AG09319 (cell line): ENCODE measurements at places on chromosomes 12 and 14.

- no peak for DNase-seq
These were observed 101.3 kb downstream of the HMGA2 start for GRCh38 chr12:65925626-65926025.

DNA sequence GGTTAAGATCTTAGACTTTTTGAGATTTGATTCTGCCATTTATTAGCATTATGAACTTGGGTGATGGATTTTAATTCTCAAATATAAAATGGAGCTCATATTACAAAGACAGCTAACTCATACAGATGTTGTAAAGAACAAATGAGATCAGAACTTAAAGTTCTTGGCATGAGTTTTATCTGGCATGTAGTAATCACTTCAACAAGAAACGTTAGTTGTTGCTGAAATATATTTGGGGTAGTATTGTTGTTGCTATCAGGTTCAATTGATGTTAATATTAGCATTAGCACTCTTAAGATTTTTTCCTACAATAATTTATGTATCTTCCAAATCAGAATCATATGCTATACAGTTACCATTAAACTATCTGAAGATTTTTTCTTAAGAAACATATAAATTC lies 71.0 kb downstream of the SLC6A15 start:
- no peak for DNase-seq

- DNase-seq, result no peak
These were observed 1325.1 kb downstream of the SLC16A7 start for GRCh38 chr12:60920841-60921495.

DNA sequence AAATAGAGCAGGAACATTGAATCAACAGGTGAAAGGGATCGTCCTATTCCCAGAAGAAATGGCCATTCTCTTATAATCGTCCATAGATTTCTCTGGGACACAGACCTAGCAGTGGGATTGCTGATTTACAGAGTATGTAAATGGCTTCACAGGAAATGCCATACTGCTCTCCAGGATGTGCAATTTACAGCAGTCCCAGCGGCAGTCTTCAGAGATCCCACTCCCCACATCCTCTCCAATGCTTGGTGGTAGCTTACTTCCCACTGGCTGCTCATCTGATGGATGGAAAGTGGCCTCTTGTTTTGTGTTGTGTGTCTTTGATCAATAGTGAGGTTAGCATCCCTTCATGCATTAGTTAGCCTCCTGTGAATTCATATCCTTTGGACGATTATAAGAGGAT lies 58.1 kb upstream of the PRMT8 start:
- no peak for DNase-seq

- DNase-seq, result no peak
These were observed 14.8 kb upstream of the LRTM2 start for GRCh38 chr12:1805441-1806081.

GRCh38 chr12:95859344-95859816 lies 628 bp downstream of the SNRPF start:
- no peak for DNase-seq

- DNase-seq, result no peak
These were observed 18.0 kb upstream of the DYRK2 start for GRCh38 chr12:67630373-67631088.

DNA sequence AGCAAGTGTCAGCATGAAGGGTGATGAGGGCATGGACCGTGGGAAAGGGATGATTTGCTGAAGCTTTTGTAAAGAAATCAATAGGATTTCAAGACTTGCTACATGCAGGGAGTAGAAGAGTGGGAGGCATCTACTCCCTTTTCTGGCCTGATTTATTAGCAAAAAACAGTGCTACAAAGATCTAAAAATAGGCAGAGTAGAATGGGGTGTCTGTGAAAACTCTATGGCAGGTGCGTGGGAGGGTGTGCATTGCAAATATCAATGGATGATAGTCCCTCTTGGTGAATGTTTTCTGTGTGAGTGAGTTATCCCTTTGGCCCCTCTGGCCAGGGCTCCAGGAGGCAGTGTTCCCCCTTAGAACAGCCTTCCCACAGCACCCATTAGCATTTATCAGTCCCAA lies 139.0 kb downstream of the SMOC1 start:
- no peak for DNase-seq

GRCh38 chr12:98998697-98999299 lies 353.7 kb downstream of the APAF1 start:
- peak; percentile 14 for DNase-seq

- no peak for DNase-seq
These were observed 85.0 kb downstream of the CRADD start for GRCh38 chr12:93762059-93762719.

DNA sequence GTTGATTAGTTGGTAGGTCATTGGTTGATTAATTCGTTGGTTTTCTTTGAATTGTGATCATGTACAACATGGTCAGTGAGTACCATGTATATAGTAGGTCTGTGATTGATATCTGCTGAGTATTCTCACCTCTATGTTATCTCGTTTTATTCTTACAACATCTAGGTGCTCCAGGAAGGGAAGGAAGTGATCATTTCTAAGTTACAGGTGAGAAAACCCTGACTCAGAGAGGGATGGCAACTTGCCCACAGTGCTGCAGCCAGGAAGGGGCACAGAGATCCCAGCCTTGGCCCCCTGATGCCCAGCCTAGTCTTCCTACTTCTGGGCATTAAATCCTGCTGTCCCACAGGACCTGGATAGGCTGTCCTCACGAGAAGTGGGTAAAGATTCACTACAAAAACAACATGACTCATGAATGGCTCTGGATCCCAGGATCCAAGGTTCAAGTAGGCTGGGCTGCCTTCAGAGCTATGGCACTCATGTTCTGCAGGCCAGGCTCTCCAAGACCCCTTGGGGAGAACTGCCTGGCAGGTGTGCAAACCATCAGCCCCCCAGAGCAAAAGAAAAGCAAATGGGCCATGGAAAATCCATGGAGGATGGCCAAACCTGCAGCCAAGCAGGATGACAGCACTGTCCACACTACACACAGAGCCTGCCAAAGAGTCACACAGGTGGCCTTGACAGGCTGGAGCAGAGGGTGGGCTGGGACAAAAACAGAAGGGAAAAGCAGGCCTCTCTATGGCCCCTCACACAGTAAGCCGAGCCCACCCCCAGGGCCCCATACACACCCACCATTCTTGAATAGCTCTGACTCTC lies 146.2 kb downstream of the BCL11B start:
- no peak for DNase-seq

GRCh38 chr12:22919883-22920282 lies 294.9 kb downstream of the ETNK1 start:
- DNase-seq, result no peak

GRCh38 chr12:111362687-111363475 lies 6.0 kb downstream of the PHETA1 start:
- DNase-seq, result no peak

- no peak for DNase-seq
These were observed 78.6 kb downstream of the KCNK13 start for GRCh38 chr14:90140298-90140955.

- no peak for DNase-seq
These were observed 256.0 kb downstream of the PCNX1 start for GRCh38 chr14:71163050-71163841.

- no peak for DNase-seq
These were observed 9.5 kb upstream of the CFL2 start for GRCh38 chr14:34723867-34724266.

DNA sequence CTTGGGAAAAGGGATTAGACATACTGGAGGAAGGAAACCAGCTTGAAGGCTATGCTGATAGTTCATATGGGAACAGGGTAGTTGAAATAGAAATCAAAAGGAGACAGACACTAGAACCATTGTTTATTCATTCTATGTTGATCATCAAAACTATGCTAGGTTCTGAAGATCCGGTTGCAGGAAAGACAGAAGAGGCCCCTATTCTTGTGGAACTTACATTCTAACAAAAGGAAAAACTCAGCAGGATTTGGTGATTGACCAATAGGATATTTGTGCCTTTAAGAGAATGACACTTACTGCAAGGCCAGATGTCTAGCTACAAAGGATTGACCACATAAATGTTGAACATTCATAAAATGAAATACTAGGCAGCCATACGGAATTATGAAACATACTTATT lies 179.2 kb downstream of the AKAP6 start:
- DNase-seq, result no peak

DNA sequence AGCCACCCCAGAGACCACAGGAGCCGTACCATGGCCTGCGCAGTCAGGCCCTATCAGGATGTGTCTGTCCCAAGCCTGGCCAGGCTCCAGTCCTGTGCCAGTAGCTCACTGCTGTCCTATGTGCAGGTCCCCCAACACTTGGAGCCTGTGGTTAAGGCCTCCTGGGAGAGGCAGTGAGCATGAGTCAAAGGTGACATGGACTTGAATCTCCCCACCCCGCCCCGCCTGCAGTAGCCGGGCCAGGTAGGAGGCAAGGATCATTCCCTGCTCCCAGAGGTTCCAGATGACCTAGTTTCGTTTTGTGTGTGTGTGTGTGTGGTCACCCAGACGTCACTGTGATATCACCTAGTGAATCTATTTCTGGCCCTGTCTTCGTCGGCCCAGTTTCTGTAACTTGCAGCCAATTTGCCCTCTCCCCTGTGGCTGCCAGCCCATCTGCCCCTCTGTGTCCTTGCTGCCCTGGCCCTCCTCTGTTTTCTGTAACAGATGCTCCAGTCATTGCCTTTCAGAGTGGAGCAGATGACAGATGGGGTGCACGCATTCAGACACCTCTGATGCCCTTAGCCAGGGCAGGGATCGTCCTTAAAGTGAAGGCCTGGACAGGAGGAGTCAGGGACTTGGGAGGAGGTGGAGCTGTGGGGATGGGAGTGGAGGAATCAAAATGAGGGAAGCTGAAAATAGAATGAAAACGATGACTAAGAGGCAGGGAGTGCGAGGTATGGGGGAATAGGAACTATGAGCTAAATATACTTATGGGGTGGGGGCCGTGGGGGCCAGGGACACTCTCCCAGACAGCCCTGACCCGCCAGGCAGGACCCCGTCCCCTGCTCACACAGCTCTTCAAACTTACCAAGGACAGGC lies 37.4 kb downstream of the SLC6A12 start:
- DNase-seq, result no peak

DNA sequence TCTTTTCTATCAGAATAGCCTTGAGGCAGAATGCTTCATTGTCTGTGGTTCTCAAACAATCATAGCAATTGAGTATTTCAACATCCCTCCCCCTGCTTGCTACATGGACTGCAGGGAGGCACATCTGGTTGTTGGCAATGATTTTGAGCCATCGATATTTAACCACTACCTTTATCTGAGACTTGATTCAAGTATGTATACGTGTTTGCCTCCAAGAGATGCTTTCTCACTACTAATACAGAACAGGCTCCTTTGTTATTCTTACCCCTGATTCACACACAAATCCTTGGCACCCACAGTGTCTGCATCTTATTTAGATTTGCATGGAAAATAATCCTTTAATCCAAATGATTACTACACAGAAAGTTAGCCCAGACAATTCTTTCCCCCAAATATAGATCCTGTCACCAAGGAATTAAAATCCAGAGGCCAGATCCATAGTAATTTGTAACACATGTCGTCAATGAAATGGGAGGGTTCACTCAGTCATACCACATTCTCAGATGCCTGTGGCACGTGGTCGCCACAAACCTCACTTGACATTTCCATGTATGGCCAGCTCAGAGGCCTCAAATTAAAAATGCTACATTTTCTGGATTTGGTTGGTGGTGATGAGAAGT lies 199.3 kb downstream of the ITPR2 start:
- peak; percentile 92 for DNase-seq

- DNase-seq, result no peak
These were observed 605 bp downstream of the ANKRD52 start for GRCh38 chr12:56257491-56258067.

DNA sequence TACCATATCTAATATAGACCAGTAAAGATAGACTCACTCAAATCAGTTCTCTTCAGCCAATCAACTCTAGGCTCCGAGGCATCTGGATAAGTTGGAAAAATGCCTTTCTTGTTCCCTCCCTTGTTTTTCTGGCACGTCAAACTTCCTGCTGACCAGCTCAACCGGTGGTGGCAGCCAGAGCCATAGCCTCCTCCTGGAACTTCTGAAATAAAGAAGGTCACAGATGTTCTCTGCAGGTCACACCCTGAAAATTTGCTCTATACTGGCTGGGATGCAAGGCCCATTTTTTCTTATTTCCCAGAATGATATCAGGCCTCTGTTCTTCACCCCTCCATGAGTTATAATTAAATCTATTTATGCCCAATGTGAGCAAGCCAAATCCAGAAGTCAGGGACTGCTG lies 81.9 kb downstream of the BMP4 start:
- DNase-seq, result no peak

DNA sequence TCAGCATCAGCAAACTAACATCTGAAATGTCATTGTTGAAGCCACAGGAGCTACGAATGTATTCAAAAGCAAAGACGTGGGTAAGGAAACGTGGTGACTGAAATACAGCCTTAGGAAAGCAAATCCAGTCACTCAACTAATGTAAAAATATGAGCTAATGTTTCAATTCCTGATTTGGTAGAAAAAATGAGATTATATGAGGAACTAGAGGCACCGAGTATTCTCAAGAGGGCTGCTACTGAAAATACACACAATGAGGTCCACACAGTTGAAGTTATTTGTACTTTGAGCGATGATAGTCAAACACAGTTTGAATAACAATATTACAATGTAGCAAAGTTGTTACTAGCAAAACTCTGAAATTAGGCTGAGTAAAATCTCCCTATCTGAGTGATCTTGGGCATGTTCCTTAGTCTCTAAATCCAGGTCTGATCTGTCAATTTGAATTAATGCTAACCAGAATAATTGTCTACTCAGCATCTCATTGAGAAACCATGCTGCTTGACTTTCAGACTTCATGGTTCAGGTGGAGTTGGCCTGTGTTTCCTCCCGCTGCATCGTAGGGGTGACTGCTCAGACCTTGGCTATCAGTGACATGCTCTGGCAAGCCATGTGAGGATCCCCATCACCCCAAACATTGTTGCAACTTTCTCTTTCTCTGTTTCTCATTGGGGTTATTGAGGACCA lies 467.1 kb upstream of the SOX5 start:
- DNase-seq, result no peak

DNA sequence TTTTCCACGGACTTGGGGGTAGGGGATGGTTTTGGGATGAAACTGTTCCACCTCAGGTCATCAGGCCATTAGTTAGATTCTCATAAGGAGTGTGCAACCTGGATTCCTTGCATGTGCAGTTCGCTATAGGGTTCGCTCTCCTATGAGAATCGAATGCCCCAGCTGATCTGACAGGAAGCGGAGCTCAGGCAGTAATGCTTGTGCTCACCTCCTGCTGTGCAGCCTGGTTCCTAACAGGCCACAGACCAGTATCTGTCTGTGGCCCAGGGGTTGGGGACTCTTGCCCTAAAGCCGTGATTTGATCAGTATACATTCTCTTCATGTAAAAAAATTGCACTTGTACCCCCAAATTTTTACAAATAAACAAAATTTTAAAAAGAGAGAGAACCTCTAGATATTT lies 219.4 kb upstream of the CPNE8 start:
- no peak for DNase-seq
